ENCODE measurements at places on chromosomes 16 and 17. TPM values are rescaled to one million over a fixed set of nuclear protein-coding genes. Genes with fewer than 3 reads are reported as not detected.

DNA sequence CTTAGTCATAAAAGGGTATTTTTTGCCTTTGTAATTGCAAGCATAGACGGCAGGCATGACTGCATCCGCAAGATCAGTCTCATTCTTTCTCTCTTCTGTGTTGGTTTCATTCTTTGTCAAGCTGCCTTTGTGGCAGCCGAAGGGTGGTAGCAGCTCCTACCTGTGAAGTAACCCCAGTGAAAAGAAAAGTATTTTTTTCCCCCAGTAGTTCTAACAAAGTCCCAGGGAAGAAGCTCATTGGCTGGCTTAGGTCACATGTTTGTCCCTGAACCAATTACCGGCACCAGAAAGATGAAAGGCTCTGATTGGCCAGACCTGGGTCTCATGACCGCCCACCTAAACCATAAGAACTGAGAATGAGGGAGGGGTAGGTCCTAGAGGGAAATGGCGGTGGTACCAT is 110.7 kb downstream of the RAP1GAP2 start:
- no peaks in the 10 kb centered on the region for H3K27me3 ChIP-seq
- peak; percentile 85 for DNase-seq
- H3K4me3 ChIP-seq: peak overlapping the region; percentile 61
- peak overlapping the region; percentile 81 for H3K27ac ChIP-seq

GRCh38 chr17:54117452-54117851 is 294.7 kb downstream of the KIF2B start:
- H3K4me1 ChIP-seq: no peaks in the 10 kb centered on the region
- no peak overlapping the region for H3K4me3 ChIP-seq

DNA sequence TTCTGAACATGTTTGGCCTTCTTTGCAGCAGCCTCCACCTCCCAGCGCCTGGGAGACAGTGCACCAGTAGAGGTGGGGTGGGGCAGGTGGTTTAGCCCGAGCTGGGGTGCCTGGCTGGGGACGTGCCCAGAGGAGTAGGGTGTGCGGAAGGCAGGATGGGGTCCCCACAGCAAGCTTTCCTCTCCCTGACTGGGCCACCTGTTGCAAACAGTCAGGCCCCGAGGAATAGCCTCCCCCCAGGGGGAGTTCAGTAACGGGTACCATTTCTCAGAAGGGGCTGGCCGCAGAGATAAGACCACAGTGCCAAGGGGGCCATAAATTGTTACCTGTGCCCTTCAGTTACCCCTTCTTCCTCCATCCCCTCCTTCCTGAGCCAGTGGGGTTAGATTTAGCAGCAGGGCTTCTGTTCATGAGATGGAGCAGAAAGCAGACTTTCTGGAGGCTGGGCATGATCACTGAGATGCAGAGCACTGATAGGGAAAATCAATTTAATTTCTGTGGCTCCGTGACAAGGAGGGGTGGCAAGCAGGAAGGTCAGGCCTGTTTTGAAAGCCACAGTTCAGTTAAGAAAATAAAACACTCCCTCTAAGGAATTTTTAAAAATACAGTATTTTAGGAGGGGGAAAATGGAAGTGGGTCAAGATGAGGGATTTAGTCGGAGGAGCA is 181.9 kb downstream of the MSI2 start:
- no peaks in the 10 kb centered on the region for H3K36me3 ChIP-seq
- H3K27me3 ChIP-seq: no peaks in the 10 kb centered on the region
- DNase-seq: no peak
- peaks cover 50% of the 10 kb centered on the region for H3K4me1 ChIP-seq
- H3K4me3 ChIP-seq: no peak overlapping the region
- H3K27ac ChIP-seq: no peak overlapping the region

DNA sequence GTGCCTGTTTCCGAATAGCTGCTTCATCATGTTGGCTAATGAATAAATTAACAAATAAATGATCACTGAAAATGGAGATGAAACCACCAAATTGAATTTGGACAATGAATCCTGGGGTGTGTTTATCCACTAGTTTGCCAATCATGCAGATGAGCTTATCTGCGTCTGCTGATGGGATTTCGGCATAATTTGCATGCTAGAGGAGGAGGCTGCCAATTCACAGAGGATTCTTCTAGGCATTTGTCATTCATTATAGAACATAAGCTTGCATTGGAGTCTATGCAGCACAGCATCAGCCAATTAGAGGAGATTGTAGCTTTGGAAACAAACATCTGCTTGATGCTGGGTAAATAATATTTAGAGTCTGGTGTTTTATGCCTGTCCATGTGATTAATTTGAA is 123.1 kb downstream of the NPIPB5 start:
- peaks cover 6% of the 10 kb centered on the region for H3K27me3 ChIP-seq
- H3K4me3 ChIP-seq: no peak overlapping the region
- DNase-seq: no peak
- H3K27ac ChIP-seq: no peak overlapping the region

- peaks cover 3% of the 10 kb centered on the region for H3K4me1 ChIP-seq
- H3K36me3 ChIP-seq: no peaks in the 10 kb centered on the region
- H3K27me3 ChIP-seq: no peaks in the 10 kb centered on the region
- no peak overlapping the region for H3K27ac ChIP-seq
- no peak overlapping the region for H3K4me3 ChIP-seq
Observed at GRCh38 chr16:50252082-50252611, 14.2 kb upstream of the ADCY7 start.

DNA sequence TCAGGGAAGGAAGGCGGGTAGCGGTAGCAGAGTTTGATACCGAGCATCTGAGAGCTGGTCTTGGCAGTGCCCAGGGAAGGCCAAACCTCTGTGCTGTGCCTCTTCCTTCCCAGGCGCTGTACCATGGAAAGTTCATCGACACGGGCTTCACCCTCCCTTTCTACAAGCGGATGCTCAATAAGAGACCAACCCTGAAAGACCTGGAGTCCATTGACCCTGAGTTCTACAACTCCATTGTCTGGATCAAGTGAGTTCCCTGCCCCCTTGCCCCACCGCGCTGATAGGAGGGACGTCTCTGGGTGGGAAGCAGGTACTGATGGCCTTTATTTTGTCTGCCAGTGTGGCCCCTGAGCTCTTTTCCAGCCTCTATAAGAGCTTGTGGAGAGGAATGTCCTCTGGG is 15.4 kb upstream of the CLEC18A start:
- H3K4me3 ChIP-seq: no peak overlapping the region
- H3K4me1 ChIP-seq: no peaks in the 10 kb centered on the region
- no peaks in the 10 kb centered on the region for H3K27me3 ChIP-seq
- DNase-seq: no peak
- H3K36me3 ChIP-seq: no peaks in the 10 kb centered on the region

Gene SOX8
- not detected for total RNA-seq

Gene APOBR
- total RNA-seq: 12.5 TPM

Gene RGS11
- total RNA-seq: not detected

Gene LRRC75A
- 1.9 TPM for total RNA-seq

Gene ERAL1
- total RNA-seq: 55.9 TPM

Gene ALOXE3
- not detected for total RNA-seq

All from natural killer cell treated with Interleukin-12 subunit alpha and Interleukin-12 subunit beta and Interleukin-15 and Interleukin-18, amount 100 ng/mL, for 72 hours (primary cell).